Transverse colon (tissue), 4 donors: ENCODE measurements at places on chromosomes 4 and X. TPM values are rescaled to one million over a fixed set of nuclear protein-coding genes. Genes with fewer than 3 reads are reported as not detected.

TRAM1L1 gene
- 0.27 TPM for total RNA-seq

CTSO gene
- total RNA-seq, result 8.2 TPM

MCUB gene
- 4.6 TPM for total RNA-seq

APELA gene
- total RNA-seq, result not detected

USP51 gene
- total RNA-seq, result 0.64 TPM

INPP4B gene
- total RNA-seq, result 18.3 TPM

PSMD10 gene
- total RNA-seq, result 33.3 TPM

FOXP3 gene
- total RNA-seq, result not detected

RHOXF2B gene
- not detected for total RNA-seq

ARAP2 gene
- 42.3 TPM for total RNA-seq

MAOB gene
- total RNA-seq, result 8.6 TPM

MAMLD1 gene
- 0.20 TPM for total RNA-seq

SCRG1 gene
- 1.4 TPM for total RNA-seq

CT45A2 gene
- not detected for total RNA-seq

TBX22 gene
- not detected for total RNA-seq

MSX1 gene
- 0.41 TPM for total RNA-seq

RBPJ gene
- 104 TPM for total RNA-seq

ASB12 gene
- not detected for total RNA-seq

ANXA3 gene
- total RNA-seq, result 43.7 TPM

FGF13 gene
- total RNA-seq, result 2.1 TPM

AMER1 gene
- total RNA-seq, result 1.6 TPM

AMBN gene
- not detected for total RNA-seq

PF4V1 gene
- total RNA-seq, result not detected
